Neural progenitor cell (in vitro differentiated cells): ENCODE measurements at places on chromosomes 12 and 14. TPM values are rescaled to one million over a fixed set of nuclear protein-coding genes. Genes with fewer than 3 reads are reported as not detected.

GRCh38 chr12:43722621-43723020 is 36.0 kb downstream of the PUS7L start:
- H3K4me1 ChIP-seq = peaks cover 33% of the 10 kb centered on the region
- no peaks in the 10 kb centered on the region for H3K36me3 ChIP-seq
- H3K27me3 ChIP-seq = no peaks in the 10 kb centered on the region
- peak overlapping the region; percentile 91 for H3K27ac ChIP-seq
- peak; percentile 60 for DNase-seq

DNA sequence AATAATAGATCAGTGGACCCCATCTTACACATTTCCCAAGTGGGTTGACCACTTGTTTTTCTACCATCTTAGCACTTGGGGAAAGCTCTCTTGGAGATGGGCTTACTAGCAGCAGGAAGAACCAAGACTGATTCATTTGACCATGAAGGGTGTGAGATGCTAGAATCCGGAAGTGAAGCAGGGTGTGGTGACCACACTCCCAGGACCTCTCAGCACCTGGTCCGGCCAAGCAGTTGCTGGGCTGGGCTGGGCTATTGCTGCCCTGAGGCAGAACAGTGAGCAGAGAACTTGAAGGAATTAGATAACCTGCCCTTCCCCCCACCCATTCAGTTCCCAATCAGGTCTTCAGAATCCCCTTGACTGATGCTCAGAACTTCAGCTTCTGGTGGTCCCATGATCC is 24.4 kb downstream of the ADCY6 start:
- H3K36me3 ChIP-seq = no peaks in the 10 kb centered on the region
- no peaks in the 10 kb centered on the region for H3K27me3 ChIP-seq
- peaks cover 17% of the 10 kb centered on the region for H3K4me1 ChIP-seq
- H3K4me3 ChIP-seq = no peak overlapping the region

GRCh38 chr14:88300817-88301216 is 22.3 kb downstream of the KCNK10 start:
- DNase-seq = no peak
- peaks cover 7% of the 10 kb centered on the region for H3K4me1 ChIP-seq
- no peaks in the 10 kb centered on the region for H3K36me3 ChIP-seq
- no peaks in the 10 kb centered on the region for H3K27me3 ChIP-seq

DNA sequence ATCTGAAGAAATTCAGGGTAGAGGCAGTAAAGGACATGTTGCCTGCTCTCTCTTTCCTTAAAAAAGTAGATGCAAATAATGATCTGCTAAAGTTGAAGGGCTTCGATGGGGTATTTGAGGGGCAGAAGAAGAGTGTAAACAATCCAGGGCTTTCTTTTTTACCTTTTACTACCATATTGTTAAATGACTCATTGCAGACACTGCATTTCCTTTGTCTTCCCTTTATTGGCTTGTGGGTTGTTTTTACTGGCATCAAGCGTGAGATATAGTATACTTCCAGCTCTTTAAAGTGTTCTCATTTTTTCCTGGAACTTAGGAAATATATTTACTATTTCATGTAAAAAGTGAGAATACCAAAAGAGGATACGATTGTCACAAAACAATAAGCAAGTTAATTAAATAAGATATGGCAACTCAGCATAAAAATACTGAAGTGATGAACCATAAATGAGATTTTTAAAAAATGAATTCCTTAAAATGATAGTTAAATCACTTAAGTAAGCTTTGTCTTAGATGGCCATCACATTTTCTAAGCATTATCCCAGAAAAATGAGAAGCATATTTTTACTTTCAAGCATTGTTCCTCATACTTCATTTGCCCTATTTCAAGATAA is 72.3 kb upstream of the KRAS start:
- no peak overlapping the region for H3K4me3 ChIP-seq
- H3K4me1 ChIP-seq = no peaks in the 10 kb centered on the region
- H3K27me3 ChIP-seq = no peaks in the 10 kb centered on the region
- H3K27ac ChIP-seq = no peak overlapping the region
- H3K36me3 ChIP-seq = no peaks in the 10 kb centered on the region

DNA sequence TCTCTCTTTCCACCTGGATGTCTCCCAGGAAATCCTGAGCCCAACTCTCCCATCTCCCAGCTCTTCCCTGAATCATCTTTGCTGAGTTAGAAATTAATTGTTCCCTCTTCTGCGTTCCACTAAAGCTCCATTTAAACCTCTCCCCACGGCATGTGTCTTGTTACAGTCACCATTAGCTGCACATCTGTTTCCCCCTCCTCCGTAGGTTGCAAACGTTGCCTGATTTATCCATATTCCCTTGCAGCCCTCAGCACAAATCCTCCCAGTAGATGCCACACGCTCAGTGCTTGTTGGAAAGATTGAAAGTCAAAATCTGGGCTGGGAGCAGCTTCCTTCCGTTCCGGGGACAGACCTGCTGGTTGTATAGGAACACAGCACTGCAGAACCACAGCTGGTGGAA is 90.4 kb downstream of the SLC24A4 start:
- no peaks in the 10 kb centered on the region for H3K36me3 ChIP-seq
- no peaks in the 10 kb centered on the region for H3K27me3 ChIP-seq
- H3K4me3 ChIP-seq = no peak overlapping the region
- DNase-seq = no peak
- no peaks in the 10 kb centered on the region for H3K4me1 ChIP-seq

DNA sequence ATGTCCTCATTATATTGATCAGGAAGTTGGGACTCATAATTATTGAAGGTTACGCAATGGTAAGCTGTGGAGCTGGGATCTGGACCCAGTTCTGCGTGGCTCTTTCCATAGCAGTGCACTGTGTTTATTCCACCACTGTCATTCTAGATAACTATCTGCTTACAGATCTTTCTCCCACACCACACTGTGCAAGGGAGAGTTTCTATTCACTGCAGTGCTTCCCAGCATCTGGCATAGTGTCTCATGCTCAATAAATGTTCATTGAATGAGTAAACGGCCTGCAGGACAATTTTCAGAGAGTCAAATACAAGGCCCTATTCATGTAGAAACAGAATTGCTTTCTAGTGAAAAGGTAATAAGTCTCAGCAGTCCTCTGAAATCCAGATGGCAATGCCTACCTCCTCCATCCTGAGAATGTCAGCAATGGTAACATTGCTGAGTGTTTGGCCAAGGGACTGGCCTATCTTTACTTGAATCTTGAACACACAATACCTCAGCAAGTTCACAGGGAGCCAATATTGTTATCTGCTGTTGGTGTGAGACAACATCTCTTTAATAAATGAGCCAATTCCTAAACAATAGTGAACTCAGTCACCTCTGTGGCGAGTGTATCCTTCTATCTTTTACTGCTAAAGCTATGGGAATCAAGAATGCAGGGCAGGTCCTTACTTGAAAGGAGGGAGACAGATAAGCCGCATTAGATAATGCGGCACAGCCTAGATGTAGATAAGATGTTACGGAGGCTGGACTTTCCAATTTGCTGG is 332.4 kb upstream of the PRICKLE1 start:
- H3K27me3 ChIP-seq = no peaks in the 10 kb centered on the region
- no peaks in the 10 kb centered on the region for H3K36me3 ChIP-seq
- no peak for DNase-seq
- no peaks in the 10 kb centered on the region for H3K4me1 ChIP-seq

GRCh38 chr14:21796916-21797315 is 123.3 kb upstream of the OR4E1 start:
- H3K4me1 ChIP-seq = no peaks in the 10 kb centered on the region
- no peak overlapping the region for H3K27ac ChIP-seq
- no peaks in the 10 kb centered on the region for H3K36me3 ChIP-seq
- H3K27me3 ChIP-seq = no peaks in the 10 kb centered on the region

DNA sequence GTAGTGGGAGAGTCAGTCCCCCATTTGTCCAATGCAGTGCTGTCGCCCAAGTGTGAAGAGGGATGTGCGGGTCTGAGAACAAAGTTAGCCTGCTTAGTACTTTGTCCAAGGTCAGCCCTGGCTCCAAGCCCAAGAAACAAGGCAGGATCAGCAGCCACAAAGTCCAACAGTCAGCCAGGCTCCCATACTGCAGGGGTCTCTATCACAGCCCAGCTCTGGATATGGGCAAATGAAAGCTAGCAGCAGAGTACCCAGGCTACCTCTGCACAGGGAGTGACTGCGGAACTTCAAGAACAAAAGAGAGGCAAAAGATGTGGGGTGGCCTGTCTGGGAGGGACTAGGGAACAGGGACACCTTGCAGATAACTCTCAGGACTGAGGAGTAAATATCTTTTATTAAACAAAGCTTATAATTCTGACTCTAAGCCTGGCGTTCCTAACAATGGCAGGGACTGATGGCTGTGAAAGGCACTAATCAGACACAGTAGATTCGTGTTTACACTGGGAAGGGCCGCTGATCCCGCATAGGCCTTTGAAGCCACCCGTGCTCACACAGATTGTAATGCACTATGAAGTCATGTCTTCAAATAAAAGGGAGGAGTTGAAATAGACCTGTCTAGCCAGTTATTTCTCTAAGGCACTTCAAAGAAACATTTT is 91.0 kb upstream of the EEA1 start:
- H3K27ac ChIP-seq = no peak overlapping the region
- DNase-seq = no peak
- no peaks in the 10 kb centered on the region for H3K36me3 ChIP-seq

- no peaks in the 10 kb centered on the region for H3K27me3 ChIP-seq
- H3K4me1 ChIP-seq = peaks cover 13% of the 10 kb centered on the region
Measured at GRCh38 chr14:26056036-26056616, 541.7 kb downstream of the NOVA1 start.

- H3K4me3 ChIP-seq = no peak overlapping the region
- no peak overlapping the region for H3K27ac ChIP-seq
- no peaks in the 10 kb centered on the region for H3K4me1 ChIP-seq
- H3K36me3 ChIP-seq = no peaks in the 10 kb centered on the region
- no peaks in the 10 kb centered on the region for H3K27me3 ChIP-seq
Measured at GRCh38 chr12:113208041-113208934, 13.0 kb upstream of the TPCN1 start.

DNA sequence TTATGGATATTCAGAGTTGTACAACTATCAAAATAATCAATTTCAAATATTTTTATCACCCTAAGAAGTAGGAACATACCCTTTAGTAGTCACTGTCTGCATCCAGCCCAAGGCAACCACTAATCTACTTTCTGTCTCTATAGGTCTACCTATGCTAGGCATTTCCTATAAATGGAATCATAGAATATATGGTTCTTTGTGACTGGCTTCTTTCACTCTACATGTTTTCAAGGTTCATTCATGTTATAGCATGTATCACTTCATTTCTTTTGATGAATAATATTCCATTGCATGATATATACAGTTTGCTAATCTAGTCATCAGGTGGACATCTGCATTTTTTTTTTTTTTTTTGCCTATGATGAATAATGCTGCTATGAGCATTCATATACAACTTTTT is 112.4 kb downstream of the PPP1R12A start:
- no peak for DNase-seq
- peaks cover 9% of the 10 kb centered on the region for H3K4me1 ChIP-seq
- no peak overlapping the region for H3K4me3 ChIP-seq
- H3K27me3 ChIP-seq = no peaks in the 10 kb centered on the region
- H3K36me3 ChIP-seq = peaks cover 8% of the 10 kb centered on the region

DNA sequence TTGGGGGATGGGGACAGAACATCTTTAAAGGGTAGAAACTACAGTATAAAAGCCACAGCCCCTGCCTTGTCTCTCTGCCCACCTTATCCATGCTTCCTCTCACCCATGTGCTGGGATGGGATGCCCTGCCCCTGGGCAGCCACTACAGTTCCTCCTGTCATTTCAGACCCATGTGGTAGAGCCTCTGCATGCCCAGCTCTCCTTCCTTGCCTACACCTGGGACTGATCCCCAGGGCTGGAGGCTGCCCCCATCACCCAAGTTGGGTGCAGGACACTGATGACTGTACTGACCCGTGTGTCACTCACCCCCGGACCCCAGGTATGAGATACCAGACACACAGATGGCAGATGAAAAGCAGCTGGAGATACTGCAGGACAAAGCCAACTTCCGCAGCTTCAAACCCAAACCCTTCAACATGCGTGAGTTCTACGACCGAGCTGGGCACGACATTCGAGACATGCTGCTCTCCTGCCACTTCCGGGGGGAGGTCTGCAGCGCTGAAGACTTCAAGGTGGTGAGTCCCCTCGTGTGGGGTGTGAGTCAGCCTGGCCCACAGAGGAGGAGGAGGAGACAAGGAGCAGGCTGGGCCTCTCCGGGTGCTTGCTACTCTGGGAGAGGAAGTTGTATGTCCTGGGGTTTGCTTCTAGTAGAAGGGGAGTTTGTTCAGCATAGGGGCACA is 2.2 kb downstream of the ASIC1 start:
- H3K4me1 ChIP-seq = peaks cover 8% of the 10 kb centered on the region
- H3K36me3 ChIP-seq = no peaks in the 10 kb centered on the region
- H3K27me3 ChIP-seq = peaks cover 70% of the 10 kb centered on the region
- DNase-seq = no peak
- no peak overlapping the region for H3K27ac ChIP-seq
- H3K4me3 ChIP-seq = no peak overlapping the region

DNA sequence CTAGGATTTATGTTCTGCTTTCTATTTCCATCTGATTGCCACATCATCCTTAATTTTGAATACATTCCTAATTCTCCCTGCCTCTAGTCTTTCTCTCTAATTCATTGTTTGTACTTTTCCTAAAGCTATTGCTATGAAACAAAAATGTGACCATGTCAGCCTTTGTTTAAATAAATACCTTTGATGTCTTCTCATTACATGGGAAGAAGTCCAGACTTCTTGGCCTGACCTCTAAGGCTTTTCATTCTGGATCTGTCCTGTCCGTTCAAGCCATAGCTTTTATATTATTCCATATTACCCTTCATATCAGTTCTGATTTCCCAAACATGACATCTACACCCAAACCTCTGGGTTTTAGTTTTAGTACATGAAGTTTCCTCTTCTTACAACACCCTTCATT is 91.4 kb downstream of the CDK17 start:
- DNase-seq = no peak
- H3K27me3 ChIP-seq = no peaks in the 10 kb centered on the region
- peak overlapping the region; percentile 20 for H3K27ac ChIP-seq
- peaks cover 18% of the 10 kb centered on the region for H3K36me3 ChIP-seq
- H3K4me1 ChIP-seq = peaks cover 14% of the 10 kb centered on the region
- no peak overlapping the region for H3K4me3 ChIP-seq

CCDC196 gene
- not detected in 2 replicates for total RNA-seq

TAS2R14 gene
- 4.1 and 7.0 TPM in 2 replicates for total RNA-seq

HOXC5 gene
- total RNA-seq = not detected in 2 replicates

GPR84 gene
- not detected in 2 replicates for total RNA-seq

EPS8 gene
- 9.8 and 17.0 TPM in 2 replicates for total RNA-seq

DEPDC4 gene
- total RNA-seq = 4.2 and 8.3 TPM in 2 replicates

ASPG gene
- total RNA-seq = 0.87 and 1.2 TPM in 2 replicates

GSG1 gene
- total RNA-seq = not detected in 2 replicates

CNOT2 gene
- total RNA-seq = 166 and 250 TPM in 2 replicates
